ENCODE measurements at places on chromosomes 5 and 9.

DNA sequence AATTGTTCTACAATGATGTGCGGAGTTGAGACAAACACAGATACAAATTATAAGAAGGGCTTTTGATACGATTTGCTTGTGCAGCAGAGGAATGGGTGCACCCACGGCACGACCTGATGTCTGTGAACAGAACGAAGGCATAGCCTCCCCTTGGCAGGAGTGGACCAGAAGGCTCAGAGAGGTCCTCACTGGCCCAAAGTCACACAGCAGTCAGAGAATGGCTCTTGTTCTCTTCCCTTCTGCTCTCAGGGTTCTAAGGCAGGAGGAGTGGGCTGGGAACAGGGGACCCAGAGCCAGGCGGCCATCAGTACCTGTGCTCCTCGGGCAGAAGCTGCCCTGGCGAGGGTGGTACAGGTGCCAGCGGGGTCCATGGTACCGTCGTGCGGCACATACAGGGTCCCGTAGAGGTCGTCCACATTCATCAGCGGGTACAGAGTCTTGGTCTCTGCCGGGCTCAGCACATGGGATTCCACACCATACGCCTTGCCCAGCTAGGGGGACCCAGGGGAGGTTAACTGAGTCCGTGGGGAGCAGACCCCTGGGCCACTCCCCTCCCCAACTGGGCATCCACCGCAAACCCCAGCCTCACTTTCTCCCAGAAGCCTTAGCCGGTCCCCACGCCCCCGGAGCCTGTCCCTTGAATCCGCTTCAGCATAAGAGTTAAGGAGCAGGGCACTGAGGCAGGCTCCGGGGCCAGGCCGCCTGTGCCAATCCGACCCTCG, 7.0 kb downstream of the SARDH start:
- no peak for DNase-seq

- DNase-seq: no peak
Measured at GRCh38 chr5:56434986-56435385, 201.9 kb upstream of the ANKRD55 start.

- no peak for DNase-seq
Measured at GRCh38 chr5:11292648-11293356, 531.8 kb upstream of the DAP start.

GRCh38 chr5:55538661-55539060, 3.9 kb upstream of the PLPP1 start:
- DNase-seq: no peak

- no peak for DNase-seq
Measured at GRCh38 chr5:9058161-9058560, 487.7 kb downstream of the SEMA5A start.

- no peak for DNase-seq
Measured at GRCh38 chr5:35229076-35230037, 930 bp downstream of the PRLR start.

GRCh38 chr9:89445801-89446251, 52.1 kb downstream of the SEMA4D start:
- DNase-seq: no peak

GRCh38 chr5:61675015-61675692, 343.1 kb downstream of the ZSWIM6 start:
- DNase-seq: no peak

DNA sequence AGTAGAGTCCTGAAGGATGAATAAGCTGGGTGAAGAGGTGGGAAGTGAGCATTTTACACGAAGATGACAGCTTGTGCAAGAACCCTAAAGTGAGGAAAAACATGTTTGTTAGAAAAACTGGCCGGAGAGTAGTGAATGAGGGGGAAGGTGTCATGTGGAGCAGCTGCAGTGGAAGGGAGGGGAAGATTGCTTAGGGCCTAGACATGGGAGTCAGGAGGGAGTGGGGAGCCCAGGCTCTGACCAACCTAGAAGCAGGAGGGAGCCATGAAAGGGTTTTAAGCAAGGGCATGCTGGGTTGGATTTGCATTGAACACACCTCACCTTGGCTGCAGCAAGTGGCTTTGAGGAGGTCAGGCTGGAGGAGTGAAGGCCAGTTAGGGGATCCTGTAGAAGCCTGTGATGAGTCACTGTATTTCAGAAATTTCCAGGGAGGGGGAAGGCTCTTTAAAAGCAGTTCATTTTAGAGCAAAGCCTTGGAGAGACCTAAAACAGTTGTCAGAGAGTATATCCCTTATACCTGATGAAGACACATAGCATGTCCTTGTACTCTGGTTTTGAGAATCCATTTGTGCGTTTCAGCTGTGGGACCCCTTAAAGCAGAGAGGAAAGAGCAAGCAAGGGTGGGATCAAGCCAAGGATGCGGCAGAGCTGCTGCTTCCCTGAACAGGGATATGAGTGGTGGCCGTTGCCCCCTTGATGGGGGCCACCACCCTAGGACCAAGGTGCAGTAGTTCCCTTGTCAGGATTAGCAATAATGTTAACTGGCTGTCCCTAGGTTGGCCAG, 45.4 kb downstream of the ANGPTL2 start:
- no peak for DNase-seq

DNA sequence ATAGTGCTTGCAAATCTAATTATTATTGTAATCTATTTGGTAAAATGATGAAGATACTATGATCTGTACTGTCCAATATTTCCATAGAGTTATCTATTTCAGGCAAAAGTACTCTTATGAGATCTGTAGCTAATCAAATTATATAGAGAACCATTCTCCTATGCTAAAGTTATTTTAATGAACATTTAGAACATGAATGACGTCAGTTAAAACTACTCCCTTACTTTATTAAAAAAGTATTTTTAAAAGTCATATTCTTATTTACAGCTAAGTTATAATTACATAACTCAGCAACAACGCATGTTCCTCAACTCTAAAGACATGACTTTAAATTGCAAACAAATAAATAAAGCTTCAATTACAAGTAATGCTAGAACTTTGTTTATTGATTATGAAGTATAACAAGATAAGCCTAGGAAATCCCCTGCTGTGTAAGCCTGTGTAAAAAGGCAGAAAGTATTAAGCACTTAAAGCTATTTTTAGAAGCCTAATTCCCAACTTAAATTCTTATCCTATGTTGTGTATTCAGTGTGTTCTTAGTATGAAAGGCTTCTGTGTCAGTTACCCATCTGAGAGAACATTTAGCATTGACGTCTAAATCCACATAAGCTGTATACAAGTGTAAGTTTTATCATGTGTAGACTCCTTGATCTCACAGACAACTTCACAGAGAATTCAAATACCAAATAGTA, 285.7 kb downstream of the HCN1 start:
- DNase-seq: no peak

DNA sequence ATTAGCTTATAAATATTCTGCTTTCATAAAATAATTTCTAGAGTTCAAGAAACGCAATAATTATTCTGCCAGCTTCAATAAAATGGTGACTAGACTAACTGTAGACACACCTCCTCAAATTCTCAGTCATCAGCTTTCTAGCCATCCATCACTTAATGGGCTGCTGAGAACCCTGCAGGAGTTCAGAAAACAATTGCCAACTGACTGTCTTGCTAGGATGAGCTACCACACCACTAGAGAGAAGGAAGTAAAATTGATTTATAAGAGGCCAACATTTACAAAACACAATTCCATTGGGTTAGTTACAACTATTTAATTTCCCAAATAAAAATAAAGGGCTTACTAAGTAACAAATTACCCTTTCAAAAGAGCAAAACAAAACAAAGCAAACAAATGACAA, 126.5 kb upstream of the PAPPA start:
- DNase-seq: no peak

DNA sequence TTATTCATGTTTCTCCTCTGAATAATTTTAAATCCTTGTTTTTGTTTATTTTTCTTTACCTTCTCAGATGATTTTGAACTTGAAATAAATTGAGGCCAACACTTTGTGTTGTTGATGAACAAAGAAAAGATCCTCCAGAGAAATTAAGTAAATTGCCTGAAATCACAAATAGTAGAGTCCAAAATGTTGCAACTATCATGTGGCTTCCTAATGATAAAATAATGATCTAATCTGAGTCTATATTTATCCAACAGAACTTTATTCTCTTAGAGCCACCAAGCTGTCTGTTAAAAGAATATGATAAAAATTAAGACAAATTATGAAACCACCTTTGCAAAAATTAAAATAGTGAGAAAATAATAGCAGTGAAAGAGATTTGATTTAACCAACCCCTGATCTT, 132.2 kb upstream of the SPEF2 start:
- no peak for DNase-seq

DNA sequence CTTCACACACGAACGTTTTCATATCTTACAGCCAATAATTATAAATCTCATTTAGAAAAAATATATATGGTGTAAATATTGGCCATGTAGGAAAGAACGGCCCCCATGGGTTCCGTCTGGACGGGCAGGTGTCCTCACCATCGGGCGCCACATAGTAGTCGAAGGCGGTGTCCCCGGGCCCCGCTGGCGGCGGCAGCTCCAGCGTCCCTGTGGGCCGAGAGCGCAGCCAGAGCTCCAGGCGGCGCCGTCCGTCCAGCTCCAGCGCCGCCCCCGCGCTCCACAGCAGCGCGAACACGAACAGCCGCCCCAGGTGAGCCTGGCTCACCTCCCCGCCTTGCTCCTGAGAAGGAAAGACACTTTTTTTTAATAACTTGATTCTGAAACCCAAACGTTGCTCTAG, 134.6 kb downstream of the DNAH5 start:
- DNase-seq: no peak

GRCh38 chr5:82534986-82535385, 256.8 kb upstream of the RPS23 start:
- no peak for DNase-seq

- no peak for DNase-seq
Measured at GRCh38 chr9:19486803-19487202, 78.0 kb downstream of the ACER2 start.

GRCh38 chr9:35882263-35882848, 12.2 kb upstream of the OR13J1 start:
- peak; percentile 57 for DNase-seq

DNA sequence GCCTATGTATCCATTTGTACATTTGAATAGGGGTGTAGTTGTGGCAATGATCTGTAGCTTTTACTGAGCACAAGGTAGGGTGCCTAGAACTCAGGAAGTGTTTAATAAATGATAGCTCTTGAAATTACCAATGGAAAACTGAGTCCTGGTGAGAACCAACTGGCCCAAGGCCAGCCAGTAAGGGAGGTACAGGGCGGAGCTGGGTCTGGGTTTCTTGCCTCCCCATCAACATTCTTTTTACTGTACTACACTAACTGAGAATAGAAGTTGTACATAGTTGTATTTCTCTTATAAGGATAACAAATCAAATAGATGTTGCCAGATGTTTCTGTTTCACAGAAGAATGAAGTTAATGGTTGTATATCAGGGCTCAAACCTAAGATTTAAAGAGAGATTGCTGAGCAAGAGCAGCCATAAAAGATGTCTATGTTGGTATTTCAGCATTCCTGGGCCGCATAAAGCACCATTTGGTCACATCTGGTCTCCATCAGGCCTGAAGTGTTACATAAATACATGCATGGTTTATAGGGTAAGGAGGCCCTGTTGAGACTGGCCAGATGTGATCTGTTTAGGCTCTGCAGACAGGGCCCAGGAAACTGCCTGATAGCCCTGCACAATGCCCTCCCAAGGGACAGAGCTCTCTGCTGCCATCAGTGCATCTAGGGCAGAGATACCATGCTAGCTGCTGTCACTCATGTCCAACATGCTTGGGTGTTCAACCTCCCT, 210.5 kb downstream of the NXNL2 start:
- no peak for DNase-seq

DNA sequence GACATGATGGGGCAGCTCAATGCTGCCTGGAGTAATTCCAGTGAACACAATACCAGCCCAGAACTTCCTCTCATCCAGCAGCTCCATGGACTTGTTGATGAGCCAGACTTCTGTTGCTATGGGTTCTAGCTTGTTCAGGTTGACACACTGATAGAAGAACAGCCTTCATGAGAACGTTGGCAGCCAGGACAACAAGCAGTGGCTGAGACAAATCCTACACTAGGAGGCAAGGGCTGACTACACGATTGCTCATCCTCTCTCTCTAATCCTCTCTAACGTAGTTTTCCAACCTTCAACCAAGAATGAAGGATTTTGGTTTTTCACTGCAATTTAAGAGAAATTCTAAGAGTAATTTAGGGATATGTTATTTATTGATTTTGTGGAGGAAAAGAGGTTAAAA, 67.8 kb downstream of the NIPSNAP3B start:
- DNase-seq: no peak

DNA sequence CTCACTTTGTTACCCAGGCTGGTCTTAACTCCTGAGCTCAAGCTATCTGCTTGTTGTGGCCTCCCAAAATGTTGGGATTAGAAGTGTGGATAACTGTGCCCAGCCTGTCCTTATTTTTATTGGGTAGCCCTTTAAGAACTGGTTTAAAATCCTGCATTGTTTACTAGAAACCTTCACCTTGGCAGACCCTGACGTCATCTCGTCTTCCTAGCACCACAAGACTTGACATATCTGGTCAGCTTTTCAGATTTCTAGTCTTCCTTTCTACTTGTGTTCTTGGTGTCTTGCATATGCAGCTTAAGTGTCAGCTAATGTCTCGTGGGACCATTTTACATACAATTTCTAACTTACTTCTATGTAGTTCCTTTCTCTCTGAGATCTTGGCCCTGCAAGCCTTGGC, 258.9 kb downstream of the IZUMO3 start:
- DNase-seq: no peak

- DNase-seq: peak; percentile 30
Measured at GRCh38 chr9:128921881-128922763, 1.3 kb downstream of the PHYHD1 start.

GRCh38 chr5:159211729-159212174, 2.4 kb upstream of the RNF145 start:
- no peak for DNase-seq

DNA sequence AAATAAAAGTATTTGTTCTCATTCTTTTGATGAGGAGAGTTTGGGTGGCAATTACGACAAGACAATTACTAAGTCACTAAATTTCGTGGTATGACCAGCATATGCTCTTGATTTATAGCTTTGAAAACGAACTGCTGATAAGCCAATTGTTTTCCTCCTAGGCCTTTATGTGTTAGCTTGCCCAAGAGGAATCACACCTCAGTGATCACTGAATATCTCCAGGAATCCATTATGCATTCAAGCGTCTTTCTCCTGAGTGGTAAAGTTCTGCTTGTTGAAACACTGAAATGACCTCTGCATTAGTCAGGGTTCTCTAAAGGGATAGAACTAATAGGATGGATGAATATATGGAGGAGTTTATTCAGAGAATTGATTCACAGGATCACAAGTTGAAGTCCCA, 677.7 kb upstream of the MEF2C start:
- DNase-seq: no peak

- no peak for DNase-seq
Measured at GRCh38 chr5:139709582-139710318, 61.6 kb downstream of the CXXC5 start.

GRCh38 chr5:102750151-102750834, 4.8 kb upstream of the PAM start:
- no peak for DNase-seq

DNA sequence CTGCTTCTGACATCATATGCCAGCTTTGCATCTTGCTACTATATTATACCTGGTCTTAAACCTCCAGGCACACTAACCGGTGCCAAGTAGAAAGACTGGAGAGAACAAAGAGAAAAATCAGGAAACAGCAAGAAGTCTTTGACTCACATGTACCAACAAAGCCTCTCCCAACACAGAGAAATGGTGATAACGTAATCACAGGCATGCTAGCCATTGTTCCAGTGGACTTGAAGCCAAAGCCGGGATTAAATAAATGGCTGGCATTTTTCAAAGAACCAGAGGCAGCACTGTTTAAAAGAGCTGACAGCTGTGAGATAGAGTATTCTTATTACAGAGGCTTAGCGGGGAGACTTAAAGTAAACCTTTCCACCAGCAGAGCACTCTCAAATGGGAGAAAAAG, 148.4 kb upstream of the NFIL3 start:
- DNase-seq: no peak

Data from gastrocnemius medialis (tissue), 4 donors.